PC-9 (cell line): ENCODE measurements at places on chromosomes 5 and 9. TPM values are rescaled to one million over a fixed set of nuclear protein-coding genes. Genes with fewer than 3 reads are reported as not detected.

The LRRC19 gene
- total RNA-seq = not detected in 2 replicates

DNA sequence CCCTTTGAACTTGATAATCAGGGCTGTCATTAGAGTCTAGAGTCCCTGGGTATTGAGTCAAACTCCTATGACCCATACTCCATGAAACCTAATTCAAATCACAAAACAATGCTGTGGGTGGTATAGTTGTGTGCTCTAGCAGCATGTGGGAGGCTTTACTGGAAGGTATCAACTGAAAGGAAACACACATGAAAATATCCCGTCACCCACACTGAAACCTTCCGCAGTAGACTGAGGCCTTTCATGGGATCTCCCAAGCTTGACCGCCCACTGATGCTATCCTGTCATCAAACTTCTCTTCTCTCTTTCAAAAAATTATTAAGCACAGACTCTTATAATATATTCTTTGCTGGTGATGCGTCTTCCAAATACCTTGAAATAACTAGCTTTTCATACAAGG is 569.1 kb upstream of the MEF2C start:
- no peaks in the 10 kb centered on the region for H3K4me1 ChIP-seq
- no peak overlapping the region for H3K4me3 ChIP-seq
- H3K27me3 ChIP-seq = no peaks in the 10 kb centered on the region
- H3K27ac ChIP-seq = no peak overlapping the region
- DNase-seq = no peak

The CCL27 gene
- total RNA-seq = 0.44 and 0.98 TPM in 2 replicates

DNA sequence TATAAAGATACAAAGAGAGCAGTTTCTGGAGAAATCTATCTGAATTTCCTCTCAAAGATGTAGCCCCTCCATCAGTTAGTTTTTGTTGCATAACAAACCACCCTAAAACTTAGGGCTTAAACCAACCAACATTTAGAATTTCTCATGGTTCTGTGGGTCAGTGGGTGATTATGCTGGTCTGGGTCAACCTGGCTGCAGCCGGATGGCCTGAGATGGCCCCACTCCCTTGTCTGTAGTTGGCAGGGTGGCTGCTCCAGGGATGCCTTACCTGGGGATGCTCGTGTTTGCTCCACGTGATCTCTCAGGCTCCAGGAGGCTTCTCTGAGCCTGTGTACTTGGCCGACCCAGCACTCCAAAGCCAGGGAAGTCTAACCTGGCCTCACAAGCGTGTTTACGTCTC is 139.3 kb downstream of the MVB12B start:
- H3K36me3 ChIP-seq = no peaks in the 10 kb centered on the region
- H3K27me3 ChIP-seq = no peaks in the 10 kb centered on the region
- no peak overlapping the region for H3K4me3 ChIP-seq
- DNase-seq = no peak
- no peaks in the 10 kb centered on the region for H3K4me1 ChIP-seq

The PCSK5 gene
- total RNA-seq = 8.2 and 9.8 TPM in 2 replicates

DNA sequence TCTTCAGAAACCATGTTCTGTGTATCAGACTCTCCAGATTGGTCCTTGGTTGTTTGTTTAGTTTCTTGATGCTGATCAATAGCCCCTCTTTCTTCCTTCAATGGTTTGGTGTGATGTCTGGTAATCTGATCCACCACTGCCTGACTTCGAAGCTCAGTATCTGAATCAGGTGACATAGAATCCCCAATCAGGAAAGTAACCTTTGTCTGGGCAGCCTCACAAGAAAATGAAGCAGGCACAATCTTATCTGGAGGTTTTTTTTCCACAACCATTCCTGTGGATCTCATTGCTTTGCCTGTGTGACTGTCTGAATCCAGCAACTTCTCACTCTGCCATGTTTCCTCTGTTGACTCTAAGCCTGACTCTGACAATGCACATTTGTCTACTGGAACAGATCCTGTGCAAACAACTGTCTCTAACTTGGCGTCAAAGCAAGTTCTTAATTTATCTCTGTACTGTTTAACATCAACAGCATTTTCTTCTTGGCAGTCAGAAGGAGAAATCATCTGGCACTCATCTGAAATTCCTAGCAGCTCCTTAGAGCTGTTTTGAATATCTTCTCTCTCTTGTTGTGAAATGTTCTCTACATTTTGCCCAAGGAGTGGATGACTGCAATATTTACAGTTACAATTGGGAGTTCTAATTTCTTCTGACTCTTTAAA is 37.1 kb upstream of the RAPGEF6 start:
- no peak overlapping the region for H3K27ac ChIP-seq
- DNase-seq = no peak
- H3K27me3 ChIP-seq = no peaks in the 10 kb centered on the region
- peaks cover 26% of the 10 kb centered on the region for H3K36me3 ChIP-seq
- no peaks in the 10 kb centered on the region for H3K4me1 ChIP-seq

- no peak for DNase-seq
- peaks cover 69% of the 10 kb centered on the region for H3K36me3 ChIP-seq
- no peak overlapping the region for H3K27ac ChIP-seq
- H3K4me1 ChIP-seq = no peaks in the 10 kb centered on the region
- no peaks in the 10 kb centered on the region for H3K27me3 ChIP-seq
Observed at GRCh38 chr9:97665742-97666141, 31.4 kb downstream of the XPA start.

- no peaks in the 10 kb centered on the region for H3K36me3 ChIP-seq
- no peak overlapping the region for H3K27ac ChIP-seq
- H3K4me3 ChIP-seq = no peak overlapping the region
- no peak for DNase-seq
- no peaks in the 10 kb centered on the region for H3K27me3 ChIP-seq
- H3K4me1 ChIP-seq = no peaks in the 10 kb centered on the region
Observed at GRCh38 chr5:81400375-81400774, 6.4 kb upstream of the ACOT12 start.

GRCh38 chr9:35771534-35771933 is 17.5 kb upstream of the MSMP start:
- peaks cover 21% of the 10 kb centered on the region for H3K4me1 ChIP-seq
- peak overlapping the region; percentile 45; the same call in 1 of the 2 replicates for H3K27ac ChIP-seq
- H3K36me3 ChIP-seq = no peaks in the 10 kb centered on the region
- H3K4me3 ChIP-seq = no peak overlapping the region
- no peaks in the 10 kb centered on the region for H3K27me3 ChIP-seq

GRCh38 chr9:28031521-28032267 is 458.4 kb upstream of the C9orf72 start:
- DNase-seq = no peak
- H3K4me1 ChIP-seq = no peaks in the 10 kb centered on the region
- H3K36me3 ChIP-seq = no peaks in the 10 kb centered on the region
- H3K4me3 ChIP-seq = no peak overlapping the region

The QRFP gene
- total RNA-seq = not detected in 2 replicates

GRCh38 chr5:30436691-30437090 is 756.8 kb upstream of the CDH6 start:
- no peak overlapping the region for H3K27ac ChIP-seq
- H3K36me3 ChIP-seq = no peaks in the 10 kb centered on the region
- DNase-seq = no peak
- no peaks in the 10 kb centered on the region for H3K4me1 ChIP-seq

The IFNE gene
- total RNA-seq = 3.5 and 4.7 TPM in 2 replicates

GRCh38 chr9:136614372-136614922 is 48.3 kb upstream of the EGFL7 start:
- H3K27me3 ChIP-seq = no peaks in the 10 kb centered on the region
- H3K4me3 ChIP-seq = no peak overlapping the region
- 0 out of 2 replicates have a peak, but pooled peaks cover 4% of the 10 kb centered on the region for H3K4me1 ChIP-seq
- no peaks in the 10 kb centered on the region for H3K36me3 ChIP-seq
- DNase-seq = no peak

The GADD45G gene
- 2.4 and 2.9 TPM in 2 replicates for total RNA-seq

- no peaks in the 10 kb centered on the region for H3K4me1 ChIP-seq
- no peak overlapping the region for H3K4me3 ChIP-seq
- H3K27ac ChIP-seq = no peak overlapping the region
- H3K36me3 ChIP-seq = peaks cover 35% of the 10 kb centered on the region
- no peak for DNase-seq
Observed at GRCh38 chr5:36682499-36682898, 76.1 kb downstream of the SLC1A3 start.

DNA sequence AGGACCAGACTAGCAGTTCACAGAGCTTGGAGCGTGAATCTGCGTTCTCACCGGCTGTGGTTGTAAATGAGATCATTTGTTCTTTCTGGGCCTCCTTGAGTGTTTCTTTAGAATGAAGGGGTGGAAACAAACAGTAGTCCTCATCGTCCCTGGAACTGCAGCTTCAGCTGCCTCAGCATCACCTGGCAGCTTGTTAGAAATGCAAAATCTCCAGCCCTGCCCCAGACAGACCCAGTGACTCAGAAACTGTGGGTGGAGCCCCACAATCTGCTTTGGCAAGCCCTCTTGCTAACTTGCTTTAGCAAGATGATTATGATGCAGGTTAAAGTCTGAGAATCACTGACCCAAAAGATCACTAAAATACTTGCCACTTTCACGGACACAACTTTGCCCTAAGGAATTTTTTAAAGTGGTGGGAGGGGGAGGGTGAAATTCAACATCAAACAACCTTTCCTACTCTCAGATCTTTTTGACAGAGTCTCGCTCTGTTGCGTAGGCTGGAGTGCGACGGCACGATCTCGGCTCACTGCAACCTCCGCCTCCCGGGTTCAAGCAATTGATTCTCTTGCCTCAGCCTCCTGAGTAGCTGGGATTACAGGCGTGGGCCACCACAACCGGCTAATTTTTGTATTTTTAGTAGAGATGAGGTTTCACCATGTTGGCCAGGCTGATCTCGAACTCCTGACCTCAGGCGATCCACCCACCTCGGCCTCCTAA is 86.0 kb downstream of the BRINP1 start:
- no peaks in the 10 kb centered on the region; the same call in 1 of the 2 replicates for H3K27me3 ChIP-seq
- no peak for DNase-seq
- no peak overlapping the region for H3K27ac ChIP-seq
- H3K36me3 ChIP-seq = no peaks in the 10 kb centered on the region
- no peak overlapping the region for H3K4me3 ChIP-seq
- no peaks in the 10 kb centered on the region for H3K4me1 ChIP-seq

DNA sequence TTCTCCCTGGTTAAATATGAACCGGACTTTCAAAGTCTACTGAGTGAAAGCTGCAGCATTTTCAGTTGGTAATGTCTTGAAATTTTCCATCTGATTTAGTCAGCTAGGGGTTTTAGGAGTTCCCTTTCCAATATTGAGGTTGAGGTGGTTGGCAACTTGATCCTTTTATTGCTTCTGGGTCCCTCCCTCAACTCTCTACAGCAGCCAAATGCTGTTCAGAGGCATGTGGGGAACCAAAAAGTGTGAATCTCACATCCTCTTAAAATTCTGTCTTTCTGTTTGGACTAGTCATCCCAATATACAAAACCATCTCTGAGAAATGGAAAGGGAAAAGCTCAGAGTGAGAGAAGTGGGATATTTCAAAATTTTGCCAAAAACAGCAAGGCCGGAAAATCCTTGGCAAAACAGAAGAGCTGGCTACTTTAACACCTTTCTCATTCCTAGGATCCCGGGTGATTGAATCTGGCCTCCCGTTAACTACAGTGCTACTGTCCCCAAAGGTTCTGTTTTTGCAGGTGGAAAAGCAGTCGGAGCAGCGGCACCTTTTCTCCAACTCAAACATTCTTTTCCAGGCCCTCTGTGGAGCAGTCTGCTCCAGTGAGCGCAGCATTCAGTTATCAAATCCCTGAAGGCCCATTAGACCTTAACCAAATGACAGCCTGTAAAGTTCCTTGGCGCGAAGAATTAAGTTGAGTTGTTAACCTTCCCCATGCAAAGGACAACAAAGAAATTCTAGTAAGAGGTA is 345.9 kb upstream of the NUDT12 start:
- no peaks in the 10 kb centered on the region for H3K27me3 ChIP-seq
- no peak for DNase-seq
- H3K27ac ChIP-seq = no peak overlapping the region
- H3K36me3 ChIP-seq = no peaks in the 10 kb centered on the region
- H3K4me1 ChIP-seq = no peaks in the 10 kb centered on the region

DNA sequence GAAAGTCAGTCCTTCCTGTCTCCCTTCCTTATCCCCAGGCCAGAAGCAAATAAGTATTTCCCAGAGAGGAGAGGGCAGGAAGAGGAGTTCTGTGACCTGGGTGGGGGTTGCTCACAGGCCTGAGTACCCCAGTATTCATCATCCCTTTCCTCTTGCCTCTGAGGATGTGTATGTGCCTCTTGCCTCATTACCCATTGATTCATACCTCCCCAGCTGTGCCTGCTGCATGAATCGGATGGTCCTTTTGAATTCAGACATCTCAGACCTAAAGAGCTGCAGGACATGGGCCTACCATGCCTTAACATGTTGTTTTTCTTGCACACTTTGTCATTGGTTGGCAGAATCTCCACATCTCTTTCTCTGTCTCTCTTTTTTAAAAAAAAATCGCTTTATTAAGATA is 112.8 kb upstream of the SHB start:
- no peak for DNase-seq
- H3K4me1 ChIP-seq = peaks cover 17% of the 10 kb centered on the region
- H3K36me3 ChIP-seq = no peaks in the 10 kb centered on the region

DNA sequence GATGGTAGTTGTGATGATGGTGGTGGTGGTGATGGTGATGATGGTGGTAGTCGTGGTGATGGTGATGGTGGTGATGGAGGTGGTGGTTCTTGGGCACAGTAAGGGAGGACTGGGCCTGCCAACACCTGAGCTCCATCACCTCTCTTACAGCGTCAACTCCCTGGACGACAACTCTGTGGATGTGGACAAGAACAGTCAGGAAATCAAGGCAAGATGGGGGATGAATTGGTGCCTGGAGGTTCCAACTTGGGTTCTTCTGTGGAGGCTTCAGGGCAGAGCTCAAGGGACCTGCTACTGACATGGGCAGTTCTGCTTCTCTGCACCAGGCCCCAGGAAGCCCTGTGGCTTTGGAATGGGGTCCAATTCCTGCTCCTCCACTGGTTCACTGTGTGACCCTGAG is 17.4 kb downstream of the GPRIN1 start:
- no peak for DNase-seq
- H3K27ac ChIP-seq = no peak overlapping the region

The LCN6 gene
- total RNA-seq = not detected in 2 replicates

- no peak for DNase-seq
- no peak overlapping the region for H3K27ac ChIP-seq
- no peak overlapping the region for H3K4me3 ChIP-seq
Observed at GRCh38 chr9:70921136-70921535, 200.3 kb downstream of the TRPM3 start.

The ZNF367 gene
- total RNA-seq = 12.6 and 14.0 TPM in 2 replicates

DNA sequence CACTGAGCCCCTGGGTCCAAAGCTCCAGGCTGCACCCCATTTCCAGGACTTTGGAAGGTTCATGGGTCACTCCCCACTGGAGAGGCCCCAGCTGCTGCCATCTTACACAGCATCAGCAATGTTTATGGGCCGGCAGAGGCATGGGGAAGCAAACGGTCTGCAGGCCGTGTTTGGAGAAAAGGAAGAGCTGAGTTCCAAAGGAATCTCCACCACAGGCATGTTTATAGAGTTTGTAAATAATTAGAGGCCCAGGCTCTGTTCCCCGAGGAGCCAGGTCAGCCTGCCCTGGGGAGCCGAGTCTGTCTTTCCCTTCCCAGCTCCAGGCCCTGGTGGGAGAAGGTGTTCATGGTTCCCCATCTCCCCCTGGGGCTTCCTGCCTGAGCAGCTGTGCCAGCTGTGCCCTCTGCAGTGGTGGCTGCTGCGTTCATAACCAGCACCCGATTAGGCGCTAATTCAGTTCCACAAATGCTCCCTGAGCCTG is 64.8 kb downstream of the COL27A1 start:
- H3K4me1 ChIP-seq = peaks cover 4% of the 10 kb centered on the region
- no peaks in the 10 kb centered on the region for H3K36me3 ChIP-seq
- no peak overlapping the region for H3K4me3 ChIP-seq
- DNase-seq = no peak
- H3K27me3 ChIP-seq = no peaks in the 10 kb centered on the region
